ENCODE measurements at places on chromosomes 5 and 9.

GRCh38 chr5:132344775-132345514 lies 24.6 kb upstream of the SLC22A5 start:
- no peak for DNase-seq

DNA sequence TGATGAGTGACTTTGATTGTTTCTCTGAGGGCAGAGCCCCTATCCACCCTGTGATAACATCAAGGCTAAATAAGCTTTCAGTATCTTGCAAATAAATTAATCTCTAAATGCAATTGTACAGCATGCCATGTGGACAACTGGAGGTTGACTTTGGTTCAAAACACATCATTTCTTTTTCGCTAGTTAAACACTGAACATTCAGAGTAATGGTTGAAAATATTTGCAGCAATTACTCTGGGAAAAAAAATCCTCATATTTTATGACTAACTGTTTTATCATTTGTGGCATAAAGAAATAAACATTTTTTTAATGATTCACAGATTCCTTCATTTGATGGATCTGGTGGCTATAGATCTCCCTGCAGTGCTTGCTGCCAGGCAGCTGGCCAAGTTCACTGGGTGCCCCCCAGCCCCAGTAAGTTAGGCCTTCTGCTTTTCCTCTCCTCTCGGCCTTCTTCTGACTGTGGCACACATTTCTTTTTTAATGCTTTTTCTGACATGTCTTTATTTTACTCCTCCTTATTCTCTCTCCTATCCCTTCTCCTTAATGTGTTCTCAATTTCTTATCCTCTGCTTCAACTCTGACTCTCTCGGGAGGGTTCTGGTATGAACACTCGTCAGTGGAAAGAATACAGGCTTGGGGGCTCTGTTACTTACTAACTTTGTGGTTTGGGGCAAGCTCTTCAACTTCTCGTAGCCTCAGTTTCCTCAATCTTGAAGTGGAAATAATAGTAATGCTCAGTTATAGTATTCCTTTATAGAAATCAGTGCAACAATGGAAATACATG lies 69.6 kb downstream of the ADAMTSL1 start:
- DNase-seq = no peak

DNA sequence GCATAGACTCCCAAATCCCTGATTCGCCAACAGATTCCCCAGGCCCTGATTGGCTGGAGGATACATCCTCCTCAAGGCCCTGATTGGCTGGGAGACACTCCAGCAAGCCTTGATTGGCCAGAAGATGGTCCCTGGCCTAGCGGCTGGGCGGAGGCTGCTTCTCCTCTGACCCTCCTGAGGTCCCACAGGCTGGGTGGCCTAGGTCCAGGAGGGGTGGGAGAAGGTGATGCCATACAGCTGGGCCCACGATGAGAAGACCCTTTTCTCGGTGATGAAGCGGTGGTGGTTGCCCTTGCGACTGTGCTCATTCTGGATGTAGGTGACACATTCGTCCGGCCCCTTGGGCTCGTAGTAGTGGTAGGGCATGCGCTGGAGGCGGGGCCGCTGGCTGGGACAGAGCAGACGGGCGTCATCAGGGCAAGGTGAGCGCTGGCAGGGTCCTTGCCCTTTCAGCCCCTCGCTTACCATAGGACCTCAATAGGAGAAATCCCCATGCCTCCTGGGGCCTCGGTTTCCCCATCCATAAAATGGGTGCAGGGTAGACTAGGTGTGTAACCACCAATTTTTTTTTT lies 9.0 kb upstream of the AK1 start:
- DNase-seq = no peak

DNA sequence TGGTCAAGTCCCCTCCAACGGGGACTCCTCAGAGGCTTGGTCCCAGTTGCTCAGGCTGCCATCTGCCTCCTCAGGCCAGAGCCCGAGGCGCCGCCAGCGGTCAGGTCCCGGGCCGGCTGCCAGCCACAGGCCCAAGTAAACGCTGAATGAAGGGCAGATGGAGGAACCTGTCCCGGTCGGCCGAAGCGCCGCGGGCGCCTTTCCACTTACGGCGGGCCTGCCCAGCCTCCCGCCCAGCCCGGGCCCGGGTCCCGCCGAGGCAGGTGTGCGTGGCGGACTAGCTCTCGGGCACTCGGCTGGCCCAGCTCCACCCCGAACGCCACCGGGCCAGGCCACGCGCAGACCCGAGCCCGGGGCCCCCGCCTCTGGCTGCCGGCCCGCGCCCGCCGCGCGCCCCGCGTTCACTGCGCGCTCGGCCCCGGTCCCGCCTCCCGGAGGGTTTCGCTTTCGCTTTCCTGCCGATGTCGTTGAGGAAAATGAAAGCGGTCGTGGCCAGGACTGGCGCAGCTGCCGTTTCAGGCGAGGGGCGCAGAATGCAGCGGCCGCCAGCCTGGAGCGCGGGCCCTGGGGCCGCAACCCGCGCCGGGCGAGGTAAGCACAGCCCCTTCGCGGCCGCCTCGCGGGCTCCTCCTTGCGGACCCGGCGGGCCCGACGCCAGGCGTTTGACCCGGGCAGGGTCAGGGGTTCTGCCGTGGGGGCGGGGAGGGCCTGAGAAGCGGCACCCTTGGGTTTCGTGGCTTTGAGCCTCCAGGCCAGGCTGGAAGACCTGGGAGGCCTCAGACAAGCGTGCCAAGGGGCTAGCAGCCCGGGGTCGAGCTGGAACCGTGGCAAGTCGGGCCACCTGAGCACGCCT lies 41.2 kb downstream of the SLC22A5 start:
- no peak for DNase-seq

GRCh38 chr9:136267261-136268111 lies 21.9 kb upstream of the QSOX2 start:
- DNase-seq = no peak

- DNase-seq = no peak
These were observed 169.0 kb downstream of the DOCK2 start for GRCh38 chr5:169805937-169806700.

DNA sequence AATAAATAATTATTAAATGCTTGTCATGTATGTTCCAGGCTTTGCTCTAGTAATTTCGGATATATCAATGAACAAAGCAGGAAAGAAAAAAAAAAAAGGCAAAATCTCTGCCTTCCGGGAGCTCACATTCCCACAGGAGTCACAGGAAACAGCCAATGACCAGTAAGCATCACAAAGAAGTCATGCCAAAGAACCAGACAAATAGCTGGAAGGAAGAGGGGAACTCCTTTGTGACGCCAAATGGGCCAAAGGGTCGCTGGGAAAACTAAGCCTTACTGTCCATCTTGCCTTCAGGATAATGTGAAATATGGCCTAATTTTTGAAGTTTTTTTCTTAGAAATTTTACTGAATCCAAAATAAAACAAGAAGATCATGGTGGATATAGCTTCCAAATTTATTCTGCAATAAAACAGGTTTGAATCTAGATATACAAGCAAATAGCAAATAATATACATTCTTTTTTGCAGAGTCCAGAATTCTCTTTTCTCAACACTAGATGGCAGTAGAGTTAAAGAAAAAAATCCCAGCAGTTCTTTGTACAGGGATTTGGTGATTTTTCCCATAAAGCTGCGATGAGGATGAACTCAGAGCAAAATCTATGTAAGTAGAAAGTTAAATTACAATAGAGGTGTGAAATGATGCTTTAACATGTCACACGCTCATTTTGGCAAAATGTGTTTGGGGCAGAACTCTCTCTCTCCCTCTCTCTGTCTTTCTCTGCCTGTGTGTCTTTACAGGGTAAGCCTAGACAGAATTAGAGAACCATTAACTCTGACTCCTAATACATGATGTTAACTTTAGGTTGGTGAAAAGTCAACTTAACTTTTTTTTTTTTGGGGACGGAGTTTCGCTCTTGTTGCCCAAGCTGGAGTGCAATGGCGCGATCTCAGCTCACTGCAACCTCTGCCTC lies 60.0 kb upstream of the TUT7 start:
- DNase-seq = peak; percentile 29

All from glomerular endothelial cell (primary cell).